CD8-positive, alpha-beta T cell (primary cell): ENCODE measurements at places on chromosomes 7 and 10.

DNA sequence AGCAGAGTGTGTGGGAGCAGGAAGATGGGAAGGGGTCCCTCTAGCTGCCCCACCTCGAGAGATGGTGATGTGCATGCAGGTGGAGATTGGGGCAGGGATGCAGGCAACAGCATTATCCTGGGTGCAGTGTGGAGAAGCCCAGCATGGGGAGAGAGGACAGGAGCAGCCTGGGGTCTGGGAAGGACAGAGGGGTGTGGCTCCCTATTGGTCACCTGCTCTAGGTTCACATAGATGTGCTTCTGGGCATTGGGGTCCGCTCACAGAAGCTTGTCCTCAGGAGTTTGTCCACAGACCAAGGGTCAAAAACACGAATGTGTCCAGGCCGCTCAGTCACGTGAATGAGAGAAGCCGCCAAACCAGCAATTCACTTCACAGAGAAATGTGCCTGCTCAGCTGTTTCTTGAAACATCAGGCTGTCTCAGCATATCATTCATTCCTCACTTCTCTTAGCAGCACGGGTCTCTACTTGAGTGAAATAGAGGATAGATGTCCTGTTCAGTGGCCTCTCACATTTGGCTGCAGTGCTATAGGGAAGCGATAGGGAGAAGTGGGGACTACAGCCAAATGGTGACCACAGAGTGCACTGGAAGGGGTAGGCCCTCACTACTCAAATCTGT is 11.5 kb upstream of the SLC29A3 start:
- no peak for DNase-seq

DNA sequence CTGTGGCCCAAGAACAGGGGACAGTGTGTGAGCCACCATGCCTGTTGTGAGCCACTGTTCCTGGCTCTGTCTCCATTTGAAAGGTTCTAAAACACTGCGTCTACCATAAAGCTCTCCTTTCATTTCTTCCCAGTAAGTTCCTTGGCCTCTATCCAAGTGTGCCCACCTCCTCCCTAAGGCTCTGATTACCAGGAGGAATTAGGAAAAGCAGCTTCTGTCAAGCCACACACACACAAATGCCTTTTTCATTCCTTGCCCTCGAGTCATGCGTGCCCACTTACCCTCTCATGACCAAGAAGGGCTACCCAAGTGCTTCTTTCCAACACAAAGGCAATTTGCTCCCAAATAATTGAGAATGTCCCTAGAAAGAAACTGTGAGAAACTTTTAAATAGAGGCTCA is 70.8 kb upstream of the PARD3 start:
- DNase-seq: no peak

DNA sequence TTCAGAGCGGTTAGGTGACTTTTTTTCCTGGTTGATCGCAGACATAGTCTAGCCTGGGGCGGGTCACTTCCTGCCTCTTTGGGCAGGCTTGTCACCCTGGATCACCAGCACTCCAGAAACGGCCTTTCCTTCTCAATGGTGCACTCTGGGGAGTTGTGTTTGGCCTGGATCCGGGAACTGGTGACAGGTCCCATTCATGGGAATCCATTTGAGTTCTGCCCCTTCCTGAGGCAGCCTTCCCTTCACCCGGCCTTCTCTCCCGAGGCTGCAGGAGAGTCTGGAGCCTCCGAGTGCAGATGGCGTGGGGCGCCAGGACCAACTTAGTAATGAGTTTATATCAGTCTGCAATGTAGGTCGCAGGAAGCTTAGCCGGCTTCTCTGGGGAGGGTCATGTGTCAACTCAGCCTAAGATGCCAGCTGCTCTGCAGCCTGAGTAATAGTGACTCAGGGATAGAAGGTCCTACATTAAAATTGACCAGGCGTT is 54.2 kb downstream of the TACR2 start:
- DNase-seq: no peak

GRCh38 chr7:82841828-82842227 is 320.9 kb downstream of the PCLO start:
- no peak for DNase-seq

GRCh38 chr10:72335394-72336258 is 19.1 kb downstream of the DNAJB12 start:
- peak; percentile 81 for DNase-seq

DNA sequence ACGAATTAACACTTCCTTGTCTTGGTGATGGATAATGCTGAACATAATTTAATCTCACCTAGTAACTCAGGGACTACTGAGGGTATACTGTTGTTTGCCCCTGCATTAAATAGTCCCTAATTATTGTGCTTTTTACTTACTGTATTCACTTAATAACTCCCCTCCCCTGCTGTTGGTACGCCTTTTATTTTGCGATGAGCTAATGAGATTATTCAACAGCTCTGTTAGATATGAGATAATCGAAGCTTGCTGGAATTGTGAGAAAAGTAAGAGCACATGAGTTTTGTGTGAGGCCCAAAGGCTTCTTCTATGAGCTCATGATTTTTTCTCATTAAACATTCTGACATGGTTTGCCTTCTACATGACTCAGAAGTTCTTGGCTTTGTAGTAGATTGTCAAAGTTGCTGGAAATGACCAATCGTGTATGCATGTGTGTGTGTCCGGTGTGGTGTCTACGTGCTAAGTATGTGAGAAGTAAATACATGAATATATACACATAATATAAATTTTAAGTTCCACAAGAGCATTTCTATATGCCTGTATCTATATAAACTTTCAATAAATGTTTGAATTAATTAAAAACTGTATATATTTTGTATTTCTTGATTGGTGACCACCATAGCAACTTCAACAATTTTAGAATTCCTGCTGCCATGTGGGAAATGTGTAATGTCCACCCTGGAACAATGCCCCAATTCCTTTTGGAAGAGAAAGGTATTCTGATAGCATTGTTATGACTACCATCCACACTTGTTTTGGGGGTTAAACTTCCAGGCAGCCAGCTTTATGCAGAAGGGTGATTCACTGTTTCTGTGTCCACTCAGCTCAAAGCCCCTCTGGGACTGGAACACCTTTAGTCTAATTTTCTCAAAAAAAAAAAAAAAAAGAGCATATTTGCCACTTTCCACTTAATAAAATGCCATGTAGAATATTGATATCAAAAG is 106.2 kb downstream of the SAMD9 start:
- no peak for DNase-seq

DNA sequence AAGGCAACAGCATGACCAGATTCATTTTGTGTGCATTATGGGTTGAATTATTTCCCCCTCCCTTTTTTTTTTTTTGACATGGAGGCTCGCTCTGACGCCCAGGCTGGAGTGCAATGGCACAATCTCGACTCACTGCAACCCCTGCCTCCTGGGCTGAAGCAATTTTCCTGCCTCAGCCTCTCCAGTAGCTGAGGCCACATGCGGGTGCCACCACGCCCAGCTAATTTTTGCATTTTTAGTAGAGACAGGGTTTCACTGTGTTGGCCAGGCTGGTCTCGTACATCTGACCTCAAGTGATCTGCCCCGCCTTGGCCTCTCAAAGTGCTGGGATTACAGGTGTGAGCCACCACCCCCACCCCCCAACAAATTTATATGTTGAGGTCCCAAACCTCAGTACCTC is 42.0 kb downstream of the ZNF783 start:
- DNase-seq: no peak

GRCh38 chr7:43666938-43667337 is 62.4 kb downstream of the COA1 start:
- DNase-seq: no peak

DNA sequence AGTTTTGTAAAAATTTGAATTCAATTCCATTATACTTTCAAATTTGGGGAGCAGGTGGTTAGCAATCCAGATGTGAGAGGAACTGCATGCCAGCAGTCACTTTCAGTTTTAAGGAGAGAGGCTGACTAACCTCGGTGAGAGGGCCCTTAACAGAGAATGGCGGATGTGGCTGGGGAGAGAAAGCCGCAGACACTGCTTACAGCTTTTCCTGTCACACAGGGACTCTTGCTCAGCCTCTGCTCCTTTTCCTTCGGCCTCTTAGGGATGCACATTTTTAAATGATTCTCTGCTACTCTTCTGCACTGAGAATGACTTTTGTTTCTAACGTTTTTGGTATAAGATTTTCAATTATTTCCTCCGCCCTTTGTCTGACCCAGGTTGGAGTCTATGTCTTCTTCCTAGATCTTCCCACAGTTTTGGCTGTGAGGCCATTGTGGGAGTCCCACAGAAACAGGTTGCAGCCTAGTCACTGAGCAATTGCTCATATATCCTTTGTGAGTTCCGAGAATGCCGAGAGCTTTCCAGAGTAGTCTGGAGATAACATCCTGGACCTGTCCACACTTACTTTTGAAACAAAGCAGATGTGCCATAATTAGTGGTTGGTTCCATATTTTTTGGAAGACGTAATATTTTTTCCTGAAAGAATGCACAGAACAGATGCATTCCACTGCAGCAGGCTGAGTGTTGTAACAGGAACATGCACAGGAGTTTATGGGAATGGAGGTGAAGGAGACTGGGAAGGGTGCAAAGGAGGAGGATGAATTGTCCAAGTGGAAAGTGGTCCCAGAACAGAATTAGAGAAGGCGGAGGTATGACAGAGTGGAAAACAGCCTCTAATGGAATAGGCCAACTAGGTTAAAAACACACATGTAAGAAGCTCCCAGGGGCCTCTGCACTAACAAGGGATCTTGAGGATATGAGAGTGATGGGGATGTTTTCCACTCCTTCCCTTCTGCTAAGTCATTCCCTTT is 168.0 kb upstream of the ZNF32 start:
- peak; percentile 55 for DNase-seq

DNA sequence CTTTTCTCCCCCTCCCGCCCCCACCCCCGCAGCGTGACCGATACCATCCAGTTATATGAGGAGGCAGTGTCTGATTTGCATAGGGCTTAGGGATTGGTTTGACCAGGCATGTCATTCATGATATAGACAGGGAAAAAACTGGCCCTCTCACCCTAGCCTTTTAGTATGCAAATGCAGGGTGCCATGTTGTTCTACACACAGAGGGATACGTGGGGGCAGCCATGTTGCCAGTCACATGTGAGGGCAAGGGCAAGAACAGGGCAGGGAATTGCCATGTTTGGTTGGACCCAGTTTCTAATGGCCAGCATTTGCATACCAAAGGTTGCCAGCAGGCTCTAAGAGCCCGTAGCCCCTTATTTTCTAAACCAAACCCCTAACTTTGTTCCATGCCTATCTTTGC is 552.1 kb downstream of the SORCS1 start:
- no peak for DNase-seq

DNA sequence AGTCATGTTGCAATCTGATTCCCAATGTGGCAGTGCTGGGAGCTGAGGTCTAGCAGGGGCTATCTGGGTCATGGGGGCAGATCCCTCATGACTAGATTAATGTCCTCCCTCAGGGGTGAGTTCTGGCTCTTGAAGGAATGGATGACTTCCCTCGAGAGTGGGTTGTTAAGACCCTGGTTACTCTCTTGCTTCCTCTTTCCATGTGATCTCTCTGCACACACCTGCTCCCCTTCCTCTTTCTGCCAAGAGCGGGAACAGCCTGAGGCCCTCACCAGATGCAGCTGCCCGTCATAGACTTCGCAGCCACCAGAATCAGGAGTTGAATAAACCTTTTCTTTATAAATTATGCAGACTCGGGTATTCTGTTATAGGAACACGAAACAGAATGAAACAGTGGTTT is 37.8 kb downstream of the SFMBT2 start:
- no peak for DNase-seq

DNA sequence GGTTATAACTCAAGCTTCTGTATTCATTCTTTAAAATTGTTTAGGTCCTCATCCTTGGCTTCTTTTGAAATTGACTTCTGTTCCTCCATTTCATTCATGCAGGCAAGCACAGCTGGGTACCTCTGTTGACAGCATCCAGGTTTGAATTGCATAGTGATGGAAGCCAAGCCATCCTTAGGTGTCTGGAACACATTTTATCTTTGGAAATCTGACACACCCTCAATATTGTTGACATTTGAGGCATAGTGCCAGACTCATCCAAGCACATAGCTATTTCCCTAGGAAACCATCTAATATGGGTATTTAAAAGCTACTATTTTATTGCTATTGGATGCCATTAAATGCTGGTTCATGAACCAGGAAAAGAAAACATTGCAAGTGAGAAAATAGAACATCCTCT is 142.1 kb upstream of the PTPRZ1 start:
- no peak for DNase-seq

DNA sequence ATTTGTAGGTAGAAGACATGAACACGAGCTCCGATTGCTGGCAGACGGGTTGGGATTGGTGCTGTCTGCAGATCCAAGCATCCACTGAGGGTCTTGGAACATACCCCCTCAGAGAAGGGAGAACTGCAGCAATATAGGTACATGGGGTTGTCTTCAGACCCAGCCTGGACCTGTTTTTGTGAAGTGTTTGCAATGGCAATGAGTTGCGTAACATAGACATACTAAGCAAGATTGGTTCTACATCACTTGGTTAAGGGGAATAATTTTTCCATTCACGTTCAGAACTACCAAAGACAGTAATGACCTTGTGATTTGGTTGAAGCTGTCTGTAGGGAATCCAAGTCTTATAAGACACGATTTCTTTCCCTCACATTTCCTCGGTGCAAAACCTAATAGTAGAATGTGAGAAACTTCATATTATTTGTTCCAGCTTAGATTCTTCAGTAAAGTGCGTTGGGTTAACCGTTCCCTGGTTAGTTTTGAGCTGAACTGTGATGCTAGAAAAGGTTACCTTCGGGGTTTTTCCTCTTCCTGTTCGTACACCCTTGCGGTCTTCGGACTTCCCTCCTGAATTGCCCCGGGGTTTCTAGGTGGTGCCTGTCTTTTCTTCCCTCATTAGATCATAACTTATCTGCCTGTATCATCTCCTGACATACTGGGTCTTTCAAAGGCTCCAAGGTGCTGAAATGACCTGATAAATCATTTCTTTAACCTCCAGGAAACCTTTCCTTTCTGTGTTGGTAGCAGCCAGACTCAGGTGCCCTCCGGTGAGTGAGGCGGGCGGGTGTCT is 14.4 kb downstream of the PROSER2 start:
- DNase-seq: no peak

DNA sequence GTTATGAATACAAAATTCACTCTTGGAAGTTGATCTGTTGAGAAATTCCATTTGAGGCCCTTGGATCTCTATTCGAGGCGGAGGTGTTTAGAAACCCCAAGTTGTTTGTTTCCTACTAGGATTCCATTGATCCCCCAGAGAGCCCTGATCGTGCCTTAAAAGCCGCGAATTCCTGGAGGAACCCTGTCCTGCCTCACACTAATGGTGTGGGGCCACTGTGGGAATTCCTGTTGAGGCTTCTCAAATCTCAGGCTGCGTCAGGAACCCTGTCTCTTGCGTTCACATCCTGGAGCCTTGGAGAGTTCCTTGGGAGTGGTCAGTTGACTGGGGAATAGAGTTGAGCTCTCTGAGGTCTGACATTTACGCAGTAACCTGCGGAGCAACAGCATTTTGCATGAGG is 1.2 kb downstream of the CFAP69 start:
- DNase-seq: no peak

GRCh38 chr7:85520175-85520574 is 333.3 kb upstream of the SEMA3D start:
- no peak for DNase-seq

DNA sequence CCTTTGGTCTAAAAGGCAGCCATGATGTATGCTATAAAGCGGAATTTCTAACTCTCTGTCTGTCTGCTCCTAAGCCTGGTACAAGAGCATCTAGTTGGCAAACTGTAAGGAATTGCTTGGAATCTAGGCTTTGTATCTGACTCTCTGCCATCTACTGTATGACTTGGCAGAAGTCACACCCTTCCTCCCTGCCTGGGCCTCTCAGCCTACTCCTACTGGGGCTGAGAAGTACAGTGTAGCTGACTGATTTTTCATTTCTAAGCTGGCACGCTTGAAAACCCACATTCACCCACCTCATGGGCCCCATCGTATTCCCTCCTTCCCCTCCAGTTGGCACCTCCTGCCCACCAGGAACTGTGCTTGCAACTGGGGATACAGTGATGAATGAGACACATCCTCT is 435.2 kb downstream of the PLXNA4 start:
- no peak for DNase-seq

GRCh38 chr10:119360181-119360921 is 153.0 kb downstream of the GRK5 start:
- DNase-seq: no peak
